ENCODE measurements at places on chromosomes 16 and 17. TPM values are rescaled to one million over a fixed set of nuclear protein-coding genes. Genes with fewer than 3 reads are reported as not detected.

CTRB2 gene
- 11.6 TPM for total RNA-seq

DNA sequence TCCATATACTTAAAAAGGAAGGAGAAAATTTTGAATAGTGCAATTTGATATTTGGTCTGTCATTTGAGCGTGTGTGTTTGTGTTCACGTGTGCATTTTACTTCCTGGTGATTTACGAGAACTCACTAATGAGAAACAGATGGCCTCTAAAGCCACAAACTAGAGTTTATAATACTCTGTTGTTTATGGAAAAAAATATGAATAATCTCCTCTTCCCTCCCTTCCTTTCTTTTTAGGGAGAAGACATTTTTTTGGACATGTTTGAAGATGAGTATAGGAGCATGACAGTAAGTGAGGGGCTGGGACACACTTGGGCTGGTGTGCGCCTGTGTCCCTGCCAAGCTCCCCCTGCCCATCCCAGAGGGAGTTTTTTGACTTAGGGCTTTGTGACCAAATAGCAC is 102.7 kb downstream of the CLEC16A start:
- H3K36me3 ChIP-seq: peaks cover 5% of the 10 kb centered on the region
- H3K4me1 ChIP-seq: no peaks in the 10 kb centered on the region
- no peak overlapping the region for H3K27ac ChIP-seq
- H3K27me3 ChIP-seq: no peaks in the 10 kb centered on the region

PRKCB gene
- total RNA-seq: 6.3 TPM

DCAF7 gene
- 52.7 TPM for total RNA-seq

TBC1D3I gene
- total RNA-seq: 1.1 TPM

DNA sequence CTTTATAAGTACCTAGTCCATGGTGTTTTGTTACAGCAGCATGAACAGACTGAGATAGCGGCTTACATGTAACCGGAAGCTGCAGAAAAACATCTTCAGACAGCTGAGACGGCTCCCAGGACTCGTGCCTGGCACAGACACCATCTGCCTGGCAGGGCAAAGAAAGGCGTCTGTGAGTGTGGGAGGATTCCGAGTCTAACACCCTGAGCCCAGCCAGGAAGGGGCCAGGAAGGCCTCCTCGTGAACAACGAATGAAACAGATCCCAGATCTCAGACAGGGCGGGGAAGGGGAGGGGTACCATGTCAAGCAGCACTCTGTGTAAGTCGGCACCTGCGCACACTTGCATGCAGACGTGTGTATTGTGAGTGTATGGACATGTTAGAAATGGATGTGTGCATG is 4.4 kb upstream of the CSNK1D start:
- no peak overlapping the region for H3K27ac ChIP-seq
- no peak for DNase-seq

DNA sequence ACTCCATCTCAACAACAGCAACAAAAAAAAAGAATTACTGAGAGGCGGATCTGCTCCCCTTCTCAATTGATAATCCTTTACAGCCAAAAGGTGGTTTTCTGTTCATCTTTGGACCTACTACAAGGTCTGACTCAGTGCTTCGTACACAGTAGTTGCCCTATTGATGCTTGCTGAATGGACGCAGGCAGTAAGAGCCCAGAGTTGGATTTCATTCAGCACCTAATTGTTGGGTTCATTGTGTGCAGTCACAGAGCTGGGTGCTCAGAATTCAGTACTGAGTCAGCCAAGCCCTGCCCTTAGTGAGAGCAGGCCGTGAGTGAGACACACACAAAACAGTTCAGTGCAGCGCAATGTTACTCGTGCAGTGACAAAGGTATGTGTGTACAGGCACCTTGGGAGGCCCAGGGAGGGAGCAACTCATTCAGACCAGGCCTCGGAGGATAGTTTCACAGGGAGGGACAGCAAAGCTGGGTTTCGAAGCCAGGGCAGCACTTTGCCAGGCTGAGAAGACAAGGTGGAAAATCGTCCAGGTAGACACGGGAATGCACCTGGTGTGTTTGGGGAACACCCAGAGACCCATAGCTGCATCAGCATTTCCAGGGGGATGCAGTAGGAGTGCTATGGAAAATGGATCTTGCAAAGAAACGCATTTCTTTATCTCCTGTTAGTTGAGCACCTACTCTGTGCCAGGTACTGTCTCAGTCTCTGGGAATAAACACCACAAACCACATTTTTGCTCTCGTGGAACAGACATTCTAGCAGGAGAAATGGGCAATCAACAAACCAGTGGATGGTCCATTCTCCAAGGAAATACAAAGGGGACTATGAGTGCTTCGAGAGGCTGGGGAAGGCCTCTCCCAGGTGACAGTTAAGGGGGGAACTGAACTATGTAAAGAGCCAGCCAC is 18.1 kb upstream of the KRT17 start:
- no peaks in the 10 kb centered on the region for H3K36me3 ChIP-seq
- H3K27ac ChIP-seq: no peak overlapping the region
- H3K4me3 ChIP-seq: no peak overlapping the region
- no peaks in the 10 kb centered on the region for H3K27me3 ChIP-seq

ABCC11 gene
- not detected for total RNA-seq

GRCh38 chr16:83681381-83681956 is 126.3 kb upstream of the HSBP1 start:
- no peaks in the 10 kb centered on the region for H3K27me3 ChIP-seq
- no peaks in the 10 kb centered on the region for H3K36me3 ChIP-seq
- no peak overlapping the region for H3K4me3 ChIP-seq
- H3K4me1 ChIP-seq: no peaks in the 10 kb centered on the region
- no peak overlapping the region for H3K27ac ChIP-seq
- peak; percentile 42 for DNase-seq

GRCh38 chr16:17171250-17172143 is 299.3 kb downstream of the XYLT1 start:
- no peak overlapping the region for H3K27ac ChIP-seq
- H3K4me1 ChIP-seq: no peaks in the 10 kb centered on the region
- no peaks in the 10 kb centered on the region for H3K27me3 ChIP-seq
- no peak overlapping the region for H3K4me3 ChIP-seq
- H3K36me3 ChIP-seq: peaks cover 2% of the 10 kb centered on the region
